Fibroblast of pulmonary artery (primary cell): ENCODE measurements at places on chromosomes 4 and X.

- peak; percentile 67 for DNase-seq
Observed at GRCh38 chr4:108885211-108885610, 122.4 kb upstream of the ETNPPL start.

DNA sequence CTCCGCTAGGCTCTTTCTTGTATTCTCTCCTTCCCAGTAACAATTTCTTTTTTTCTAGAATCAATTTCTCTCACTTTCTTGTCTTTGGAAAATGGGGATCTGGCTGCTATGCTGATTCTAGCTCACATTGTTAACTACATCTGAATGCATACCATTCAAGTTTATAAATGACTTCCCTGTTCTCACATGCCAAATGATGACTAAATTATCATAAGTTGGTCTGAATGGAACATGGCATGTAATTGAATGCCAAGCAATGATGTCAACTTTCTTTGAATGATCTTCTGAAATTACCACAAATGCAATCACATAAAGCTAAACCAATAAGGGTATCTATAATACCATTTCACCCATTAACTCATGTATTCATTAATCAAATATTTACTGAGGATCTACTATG is 2.7 kb upstream of the ITM2A start:
- DNase-seq: no peak

GRCh38 chrX:39012621-39013111 is 211.4 kb downstream of the MID1IP1 start:
- peak; percentile 3 for DNase-seq

GRCh38 chrX:38426785-38427184 is 74.4 kb downstream of the OTC start:
- DNase-seq: peak; percentile 11

DNA sequence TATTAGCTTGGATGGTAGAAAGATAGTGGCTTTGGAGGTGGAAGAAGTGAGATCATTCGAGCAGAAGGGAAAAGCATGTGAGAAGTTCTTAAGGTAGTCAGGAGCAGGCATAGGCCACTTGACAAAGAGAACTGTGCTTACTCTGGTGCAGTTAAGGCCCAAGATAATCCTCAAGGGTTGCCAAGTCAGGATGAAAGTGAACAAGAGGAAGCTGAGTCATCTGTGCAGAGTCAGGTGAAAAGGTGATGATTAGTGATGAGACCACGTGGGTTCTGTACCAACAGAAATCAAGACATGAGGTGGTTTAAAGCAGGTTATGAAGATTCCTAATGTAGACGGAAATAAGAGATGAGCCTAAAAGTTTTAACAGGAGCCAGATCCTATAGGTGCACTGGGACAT is 369.8 kb downstream of the DTHD1 start:
- no peak for DNase-seq

GRCh38 chrX:150700107-150700506 is 6.9 kb downstream of the MTMR1 start:
- no peak for DNase-seq

DNA sequence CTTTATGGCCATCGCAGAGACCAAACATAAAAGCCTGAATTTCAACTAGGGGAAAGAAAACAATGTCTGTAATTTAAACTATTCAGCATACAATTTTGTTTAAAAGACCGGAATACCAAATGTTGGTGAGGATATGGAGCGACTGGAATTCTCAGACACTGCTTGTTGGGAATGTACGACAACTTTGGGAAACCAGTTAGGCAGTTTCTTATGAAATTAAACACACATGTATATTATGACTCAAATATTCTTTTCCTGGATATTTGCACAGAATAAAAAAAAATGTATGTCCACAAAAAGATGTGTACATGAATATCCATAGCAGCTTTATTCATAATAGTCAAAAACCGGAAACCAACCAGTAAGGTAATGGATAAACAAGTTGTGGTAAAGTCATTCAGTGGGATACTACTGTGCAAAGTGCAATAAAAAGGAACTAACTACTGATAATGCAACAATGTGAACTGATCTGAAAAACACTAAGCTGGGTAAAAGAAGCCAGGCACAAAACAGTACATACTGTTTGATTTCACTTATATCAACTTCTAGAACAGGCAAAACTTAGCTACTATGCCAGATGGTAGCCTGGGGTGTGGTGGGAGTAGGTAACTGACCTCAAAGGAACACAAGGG is 152.7 kb upstream of the FTHL17 start:
- no peak for DNase-seq

GRCh38 chr4:101417046-101417445 is 69.7 kb upstream of the PPP3CA start:
- DNase-seq: no peak

- DNase-seq: peak; percentile 4
Observed at GRCh38 chr4:149296503-149296902, 519.1 kb downstream of the IQCM start.

GRCh38 chr4:176875446-176875930 is 82.8 kb upstream of the VEGFC start:
- no peak for DNase-seq

DNA sequence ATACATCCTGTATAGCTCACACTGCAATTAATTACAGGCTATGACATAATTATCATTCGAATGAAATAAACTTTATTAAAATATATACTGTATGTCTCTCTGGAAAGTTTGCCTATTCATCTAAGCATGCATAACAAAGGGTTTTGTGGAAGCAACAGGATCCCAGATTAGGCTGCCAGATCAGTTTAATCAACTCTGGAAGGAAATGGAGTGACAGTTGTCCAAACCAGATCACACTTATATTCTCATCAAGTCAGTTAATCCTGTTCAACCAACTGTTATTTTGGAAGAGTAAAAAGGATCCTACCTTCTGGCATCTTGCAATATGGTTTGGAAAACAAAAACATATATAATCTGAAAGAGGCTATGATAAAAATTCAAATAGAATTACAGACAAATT is 312.2 kb downstream of the FAT4 start:
- no peak for DNase-seq

- no peak for DNase-seq
Observed at GRCh38 chrX:97938706-97939105, 1055.0 kb downstream of the RPA4 start.

DNA sequence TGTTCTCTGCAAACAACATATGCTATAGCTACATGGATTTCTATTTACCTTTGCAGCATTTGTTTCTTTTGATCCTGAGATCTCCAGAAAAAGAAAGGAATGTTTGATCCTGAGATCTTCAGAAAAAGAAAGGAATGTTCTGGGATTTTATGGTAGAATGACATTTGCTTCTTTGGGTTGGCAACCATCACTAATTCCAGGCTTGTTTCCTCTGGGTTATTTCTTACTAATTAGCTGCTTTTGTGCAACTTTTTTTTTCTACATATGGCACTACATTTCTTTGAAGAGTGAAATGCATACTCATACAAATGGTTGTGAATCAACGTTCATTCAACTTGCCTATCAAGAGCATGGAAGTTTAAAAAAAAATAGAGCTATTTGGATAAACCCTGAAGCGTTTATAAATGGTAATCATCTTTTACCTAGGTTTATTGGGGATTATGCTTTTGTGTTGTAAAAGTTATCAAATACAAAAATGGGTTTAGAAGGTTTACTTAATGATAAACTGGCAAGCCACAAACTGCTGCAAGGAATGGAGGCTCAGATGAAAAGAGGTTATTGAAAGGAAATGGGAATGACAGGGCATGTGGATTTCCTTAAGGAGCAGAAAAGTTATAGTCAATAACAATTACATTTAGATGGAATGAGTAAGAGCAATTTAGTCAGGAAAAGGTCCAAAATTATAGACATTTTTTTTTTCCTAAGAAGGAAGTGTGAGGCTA is 95.6 kb upstream of the PCDH18 start:
- DNase-seq: no peak

DNA sequence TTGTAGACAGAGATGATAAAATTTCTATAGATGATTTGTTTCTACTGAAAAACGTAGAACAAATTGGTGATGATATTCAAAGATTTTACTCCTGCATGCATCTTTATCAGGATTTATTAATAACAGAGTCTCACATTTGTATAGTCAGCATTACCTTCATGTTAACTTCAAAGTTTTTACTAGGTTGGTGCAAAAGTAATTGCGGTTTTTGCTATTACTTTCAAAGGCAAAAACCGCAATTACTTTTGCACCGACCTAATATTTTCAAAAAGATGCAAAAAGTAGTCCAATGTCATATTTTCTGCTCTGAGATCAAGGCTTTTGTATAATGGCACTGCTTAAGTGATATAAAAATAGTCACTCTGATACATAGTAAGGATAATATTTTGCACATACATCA is 536.4 kb upstream of the ADGRL3 start:
- DNase-seq: no peak

DNA sequence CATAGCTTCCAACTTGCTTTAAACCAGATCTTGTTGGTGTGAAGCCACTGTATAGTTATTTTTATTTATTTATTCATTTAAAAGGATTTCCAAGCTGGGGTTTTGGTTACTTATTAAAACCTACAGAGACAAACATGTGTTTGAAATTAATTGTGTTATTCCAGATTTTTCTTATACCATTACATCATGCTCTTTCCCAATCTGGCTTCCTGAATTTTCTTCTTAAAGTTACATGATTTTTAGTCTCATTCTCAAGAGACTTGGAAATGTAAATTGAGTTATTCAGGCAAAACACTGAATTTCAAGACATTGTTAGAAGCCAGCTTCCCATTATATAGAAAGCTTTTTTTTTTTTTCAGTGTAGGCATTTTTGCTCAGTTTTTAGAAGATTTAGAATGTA is 381.9 kb downstream of the IL1RAPL1 start:
- peak; percentile 6 for DNase-seq

DNA sequence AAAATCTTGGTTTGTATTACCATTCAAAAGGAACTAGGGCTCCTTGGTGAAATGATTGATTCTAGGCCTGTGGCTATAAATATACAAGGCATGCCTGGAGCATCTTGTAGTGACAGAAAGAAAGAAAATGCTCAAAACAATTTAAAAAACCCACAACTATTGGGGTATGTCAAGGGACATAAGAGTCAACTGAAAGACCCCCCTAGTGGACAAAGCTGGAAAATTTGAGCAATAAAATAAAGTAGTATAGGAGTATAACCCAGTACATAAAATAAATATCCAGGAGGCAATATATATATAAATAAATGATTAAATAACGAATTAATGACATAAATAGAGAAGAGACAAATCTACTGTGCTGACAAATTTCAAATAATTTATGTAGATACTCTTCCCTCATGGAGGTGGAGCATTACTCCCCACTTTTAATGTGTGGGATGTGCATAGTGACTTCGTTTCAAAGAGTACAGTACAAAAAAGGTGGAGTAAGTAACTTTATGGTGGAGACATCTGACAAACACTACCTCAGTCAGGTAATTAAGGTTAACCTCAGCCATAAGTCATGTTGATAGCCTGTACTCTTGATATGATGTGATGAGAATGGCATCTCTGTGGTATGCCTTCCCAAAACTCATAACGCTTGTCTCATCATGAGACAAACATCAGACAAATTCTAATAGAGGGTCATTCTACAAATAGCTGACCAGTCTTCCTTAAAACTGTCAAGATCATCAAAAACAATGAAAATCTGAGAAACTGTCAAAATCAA is 185.0 kb upstream of the GLRA2 start:
- no peak for DNase-seq

- peak; percentile 73 for DNase-seq
Observed at GRCh38 chr4:101953949-101954348, 163.4 kb downstream of the BANK1 start.

DNA sequence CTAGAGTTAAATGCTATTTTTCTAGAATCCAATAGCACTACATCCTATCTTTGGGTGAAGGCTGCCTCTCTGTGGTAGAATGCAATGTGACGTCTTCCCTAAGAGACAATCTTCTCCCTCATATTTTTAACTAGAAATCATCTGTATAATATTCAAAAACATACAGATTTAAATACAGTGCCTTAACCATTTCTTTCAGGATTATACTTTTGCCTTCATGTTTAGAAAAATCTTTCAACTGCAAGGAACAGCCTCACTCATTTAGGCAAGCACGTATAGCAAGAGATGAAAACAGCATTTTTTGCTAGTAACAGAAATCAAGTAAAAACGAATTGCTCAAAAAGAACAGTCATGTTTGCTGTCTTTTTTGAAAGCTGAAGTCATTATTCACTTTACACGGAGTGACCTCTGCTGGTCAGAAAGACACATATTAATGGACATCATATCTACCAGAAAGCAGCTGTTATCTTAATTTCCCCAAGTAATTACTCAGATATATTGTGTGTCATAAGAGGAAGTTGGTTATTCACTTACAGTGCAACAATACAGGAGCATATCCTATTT is 422.3 kb downstream of the STPG2 start:
- peak; percentile 70 for DNase-seq

DNA sequence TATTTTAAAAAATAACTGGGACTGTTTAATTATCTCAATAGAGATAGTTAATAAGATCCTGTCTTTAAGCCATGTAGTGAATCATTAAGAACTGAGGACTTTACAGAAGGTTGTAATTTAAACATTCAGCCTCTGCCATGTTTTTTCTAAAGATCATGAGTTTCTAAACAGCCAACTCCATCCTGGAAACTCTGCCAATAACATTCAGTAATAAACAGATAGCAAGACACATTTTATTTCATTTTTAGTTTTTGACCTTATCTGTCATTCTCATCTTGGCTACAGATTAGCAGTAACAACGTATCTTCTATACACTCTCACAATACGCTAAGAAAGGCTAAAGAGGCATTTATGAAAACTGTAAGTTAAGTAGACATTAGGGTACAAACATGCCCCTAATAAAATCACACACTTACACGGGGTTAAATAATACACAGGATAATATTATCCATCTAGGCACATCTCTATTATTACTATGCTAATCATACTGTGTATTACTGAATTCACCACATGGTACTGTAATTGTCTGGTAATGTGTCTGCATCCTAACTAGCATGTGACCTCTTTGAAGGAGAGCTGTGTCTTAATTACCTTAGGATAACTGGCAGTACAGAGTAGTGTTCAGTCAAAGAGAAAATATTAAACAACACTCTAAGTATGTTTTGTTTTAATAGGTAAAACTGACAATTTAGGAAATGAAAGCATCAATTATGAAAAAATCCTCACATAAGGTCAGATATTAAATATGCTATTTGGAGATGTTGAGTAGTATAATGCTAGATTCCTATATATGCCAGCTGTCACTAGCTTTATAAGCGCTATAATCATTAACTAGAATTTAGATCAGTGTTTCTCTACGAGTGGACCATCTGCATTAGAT is 122.4 kb upstream of the NAP1L5 start:
- DNase-seq: no peak

GRCh38 chrX:110015915-110016314 is 13.0 kb downstream of the TMEM164 start:
- no peak for DNase-seq

GRCh38 chr4:69781458-69782418 is 21.3 kb upstream of the SULT1B1 start:
- no peak for DNase-seq

DNA sequence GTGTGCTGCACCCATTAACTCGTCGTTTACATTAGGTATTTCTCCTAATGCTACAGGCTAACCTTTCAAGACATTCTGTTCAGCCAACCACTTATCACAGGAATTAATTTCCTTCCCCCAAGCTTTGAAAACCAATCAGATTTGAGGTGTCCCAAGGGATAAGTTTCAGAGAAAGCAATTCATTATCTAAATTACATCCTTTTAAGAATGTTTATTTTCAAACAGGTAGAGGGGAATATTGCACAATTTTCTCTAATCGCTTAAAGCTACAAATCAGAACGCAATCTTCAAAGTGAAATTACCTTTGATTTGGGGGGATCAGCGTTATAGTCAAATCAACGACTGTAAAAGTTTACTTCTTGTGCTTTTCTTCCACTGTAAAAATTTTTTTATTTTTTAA is 1.6 kb downstream of the CLOCK start:
- peak; percentile 21 for DNase-seq
